PC-3 (cell line): ENCODE measurements at places on chromosomes 7 and 10.

- no peak overlapping the region for H3K27ac ChIP-seq
- H3K4me3 ChIP-seq: no peak overlapping the region
- no peaks in the 10 kb centered on the region for H3K27me3 ChIP-seq
- H3K4me1 ChIP-seq: peaks cover 10% of the 10 kb centered on the region; the same call in 1 of the 2 replicates
Measured at GRCh38 chr10:69045441-69046300, 42.2 kb upstream of the SRGN start.

GRCh38 chr10:5944389-5945189, 32.8 kb downstream of the IL15RA start:
- peak overlapping the region; percentile 100 for H3K27ac ChIP-seq
- peak; percentile 89 for DNase-seq
- no peaks in the 10 kb centered on the region for H3K36me3 ChIP-seq
- H3K4me3 ChIP-seq: peak overlapping the region; percentile 31; the same call in 1 of the 2 replicates

DNA sequence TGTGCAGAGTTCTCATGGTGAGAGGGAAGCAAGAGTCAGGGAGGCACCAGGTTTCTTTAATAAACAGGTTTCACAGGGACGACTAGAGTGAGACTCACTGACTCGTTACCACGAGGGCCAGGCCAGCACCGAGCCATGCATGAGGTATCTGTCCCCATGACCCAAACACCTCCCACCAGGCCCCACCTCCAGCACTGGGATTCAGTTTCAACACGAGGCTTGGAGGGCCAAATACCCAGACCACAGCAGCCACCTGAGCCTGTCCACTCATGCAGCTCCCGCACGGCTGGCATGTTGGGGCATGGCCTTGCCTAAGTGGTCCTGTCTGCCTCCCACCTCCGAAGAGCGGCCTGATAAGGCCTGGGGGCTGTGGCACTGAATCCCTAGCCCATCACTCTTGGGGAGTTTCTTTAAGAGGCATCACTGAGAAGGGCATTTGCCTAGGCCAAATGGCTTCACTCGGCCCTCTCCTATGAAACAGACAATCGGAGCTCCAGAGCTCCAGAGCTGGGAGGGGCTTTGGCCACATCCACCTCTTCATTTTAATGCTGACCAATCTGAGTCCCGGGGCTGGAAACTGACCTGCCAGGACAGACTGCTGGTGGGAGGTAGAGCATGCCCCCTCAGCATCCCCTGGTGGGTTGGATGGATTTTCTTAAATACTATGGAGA, 157.8 kb downstream of the DNAJB6 start:
- H3K4me1 ChIP-seq: peaks cover 11% of the 10 kb centered on the region
- H3K4me3 ChIP-seq: no peak overlapping the region
- H3K36me3 ChIP-seq: peaks cover 4% of the 10 kb centered on the region; the same call in 1 of the 2 replicates
- H3K27me3 ChIP-seq: no peaks in the 10 kb centered on the region
- no peak overlapping the region for H3K27ac ChIP-seq
- DNase-seq: no peak

GRCh38 chr7:2143981-2144595, 88.7 kb downstream of the MAD1L1 start:
- peaks cover 5% of the 10 kb centered on the region; the same call in 1 of the 2 replicates for H3K36me3 ChIP-seq
- no peak overlapping the region for H3K27ac ChIP-seq
- DNase-seq: no peak
- no peaks in the 10 kb centered on the region for H3K27me3 ChIP-seq
- H3K4me3 ChIP-seq: no peak overlapping the region
- H3K4me1 ChIP-seq: no peaks in the 10 kb centered on the region

GRCh38 chr10:113854761-113855588, 514 bp downstream of the NHLRC2 start:
- peak overlapping the region; percentile 55 for H3K27ac ChIP-seq
- peaks cover 43% of the 10 kb centered on the region for H3K4me1 ChIP-seq
- peaks cover 13% of the 10 kb centered on the region; the same call in 1 of the 2 replicates for H3K36me3 ChIP-seq
- H3K27me3 ChIP-seq: no peaks in the 10 kb centered on the region
- no peak for DNase-seq

- DNase-seq: no peak
- no peak overlapping the region for H3K4me3 ChIP-seq
- no peaks in the 10 kb centered on the region for H3K27me3 ChIP-seq
- H3K4me1 ChIP-seq: no peaks in the 10 kb centered on the region
Measured at GRCh38 chr7:15057272-15057671, 154.7 kb upstream of the DGKB start.

DNA sequence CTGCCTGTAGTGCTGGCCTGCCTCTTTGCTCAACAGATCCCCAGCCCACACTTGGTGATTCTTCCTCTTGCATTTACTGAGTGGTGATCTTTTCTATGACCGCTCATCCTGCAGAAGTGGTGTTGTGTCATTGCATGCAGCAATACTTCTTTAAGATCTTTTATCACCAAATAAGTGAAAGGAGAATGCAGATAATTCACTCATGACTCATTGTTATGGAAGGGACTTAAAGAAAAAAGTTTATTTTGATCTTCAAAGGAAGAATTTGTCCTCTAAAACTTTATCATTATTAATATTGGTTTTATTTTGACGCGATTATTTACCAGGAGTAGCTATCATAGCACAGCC, 489.1 kb upstream of the CELF2 start:
- H3K36me3 ChIP-seq: no peaks in the 10 kb centered on the region
- no peaks in the 10 kb centered on the region for H3K4me1 ChIP-seq
- no peaks in the 10 kb centered on the region for H3K27me3 ChIP-seq
- no peak overlapping the region for H3K27ac ChIP-seq

GRCh38 chr7:38798552-38799267, 110.3 kb downstream of the VPS41 start:
- no peak overlapping the region for H3K27ac ChIP-seq
- H3K27me3 ChIP-seq: no peaks in the 10 kb centered on the region
- DNase-seq: no peak
- no peak overlapping the region for H3K4me3 ChIP-seq
- H3K4me1 ChIP-seq: no peaks in the 10 kb centered on the region

DNA sequence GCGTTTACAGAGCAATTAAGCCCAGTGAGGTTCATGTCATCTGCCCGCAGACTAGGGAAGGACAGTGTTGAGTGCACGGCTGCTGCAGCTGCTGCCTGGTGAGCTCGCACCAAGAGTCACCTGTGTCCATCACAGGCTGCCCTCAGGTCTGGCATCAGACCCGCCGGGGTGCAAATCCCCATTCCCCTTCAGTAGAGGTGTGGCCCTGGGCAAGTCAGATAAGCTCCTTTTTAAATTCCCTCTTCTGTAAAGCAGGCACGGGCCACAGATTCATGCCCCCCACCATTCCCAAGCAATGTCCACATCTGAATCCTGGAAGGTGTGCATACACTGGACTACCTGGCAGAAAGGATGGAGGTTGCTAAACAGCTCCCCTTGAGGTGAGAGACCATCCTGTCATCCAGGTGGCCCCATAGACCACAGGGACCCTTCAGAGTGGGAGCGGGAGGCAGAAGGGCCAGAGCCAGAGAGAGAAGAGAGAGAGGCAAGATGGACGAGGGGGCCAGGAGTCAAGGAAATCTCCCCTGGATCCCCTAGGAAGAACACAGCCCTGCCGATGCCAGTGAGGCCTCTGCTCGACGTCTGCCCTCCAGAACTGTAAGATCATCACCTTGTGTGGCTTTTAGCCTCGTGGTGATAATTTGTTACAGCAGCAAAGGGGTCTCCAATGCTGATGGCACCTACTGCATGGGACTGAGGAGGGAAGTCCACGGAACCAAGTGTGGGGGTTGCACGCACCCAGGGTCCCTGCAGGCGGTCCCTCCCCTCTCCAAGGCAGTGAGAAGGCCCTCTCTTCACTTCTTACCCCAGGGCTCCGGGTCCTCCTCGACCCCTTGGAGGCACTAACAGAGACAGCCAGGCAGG, 168.8 kb downstream of the TCERG1L start:
- no peaks in the 10 kb centered on the region for H3K36me3 ChIP-seq
- H3K4me1 ChIP-seq: no peaks in the 10 kb centered on the region
- no peak for DNase-seq
- H3K27me3 ChIP-seq: no peaks in the 10 kb centered on the region

- DNase-seq: no peak
- no peaks in the 10 kb centered on the region for H3K4me1 ChIP-seq
- H3K36me3 ChIP-seq: no peaks in the 10 kb centered on the region
- H3K4me3 ChIP-seq: no peak overlapping the region
- no peak overlapping the region for H3K27ac ChIP-seq
- H3K27me3 ChIP-seq: no peaks in the 10 kb centered on the region
Measured at GRCh38 chr10:132383101-132383500, 13.9 kb upstream of the PWWP2B start.

GRCh38 chr10:98608411-98608810, 161.7 kb upstream of the HPS1 start:
- H3K4me3 ChIP-seq: no peak overlapping the region
- DNase-seq: no peak
- H3K36me3 ChIP-seq: no peaks in the 10 kb centered on the region
- peaks cover 36% of the 10 kb centered on the region for H3K27me3 ChIP-seq
- no peaks in the 10 kb centered on the region for H3K4me1 ChIP-seq

GRCh38 chr7:94183289-94183749, 179.2 kb upstream of the BET1 start:
- H3K4me3 ChIP-seq: peak overlapping the region; percentile 29; the same call in 1 of the 2 replicates
- no peaks in the 10 kb centered on the region for H3K27me3 ChIP-seq
- peak overlapping the region; percentile 97 for H3K27ac ChIP-seq
- peak; percentile 95 for DNase-seq

- H3K4me1 ChIP-seq: no peaks in the 10 kb centered on the region
- H3K4me3 ChIP-seq: no peak overlapping the region
- H3K27ac ChIP-seq: no peak overlapping the region
- H3K36me3 ChIP-seq: no peaks in the 10 kb centered on the region
Measured at GRCh38 chr7:11625669-11626068, 206.3 kb downstream of the THSD7A start.

DNA sequence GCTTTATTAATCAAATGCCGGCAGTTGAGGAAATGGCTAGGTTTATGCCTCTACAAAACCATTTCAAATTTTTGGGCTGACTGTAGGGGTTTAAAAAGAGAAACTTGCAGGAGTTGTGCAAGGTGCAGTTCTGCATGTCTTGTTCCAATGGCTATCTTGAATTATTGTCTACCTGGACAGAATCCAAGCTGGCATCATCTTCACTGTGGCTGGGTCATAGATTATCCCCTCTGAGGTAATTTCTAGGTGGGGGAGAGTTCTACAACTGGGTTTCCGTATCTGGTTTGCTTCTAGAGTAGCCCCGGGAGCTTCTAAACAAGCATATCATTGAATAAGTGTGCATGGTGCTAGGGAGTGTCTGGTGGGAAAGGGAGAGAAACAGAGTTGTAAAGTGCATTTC, 16.9 kb downstream of the BET1 start:
- H3K27ac ChIP-seq: no peak overlapping the region
- no peak for DNase-seq
- no peak overlapping the region for H3K4me3 ChIP-seq
- H3K27me3 ChIP-seq: no peaks in the 10 kb centered on the region

- no peaks in the 10 kb centered on the region for H3K4me1 ChIP-seq
- no peaks in the 10 kb centered on the region for H3K27me3 ChIP-seq
Measured at GRCh38 chr10:92517034-92517655, 56.7 kb downstream of the IDE start.

DNA sequence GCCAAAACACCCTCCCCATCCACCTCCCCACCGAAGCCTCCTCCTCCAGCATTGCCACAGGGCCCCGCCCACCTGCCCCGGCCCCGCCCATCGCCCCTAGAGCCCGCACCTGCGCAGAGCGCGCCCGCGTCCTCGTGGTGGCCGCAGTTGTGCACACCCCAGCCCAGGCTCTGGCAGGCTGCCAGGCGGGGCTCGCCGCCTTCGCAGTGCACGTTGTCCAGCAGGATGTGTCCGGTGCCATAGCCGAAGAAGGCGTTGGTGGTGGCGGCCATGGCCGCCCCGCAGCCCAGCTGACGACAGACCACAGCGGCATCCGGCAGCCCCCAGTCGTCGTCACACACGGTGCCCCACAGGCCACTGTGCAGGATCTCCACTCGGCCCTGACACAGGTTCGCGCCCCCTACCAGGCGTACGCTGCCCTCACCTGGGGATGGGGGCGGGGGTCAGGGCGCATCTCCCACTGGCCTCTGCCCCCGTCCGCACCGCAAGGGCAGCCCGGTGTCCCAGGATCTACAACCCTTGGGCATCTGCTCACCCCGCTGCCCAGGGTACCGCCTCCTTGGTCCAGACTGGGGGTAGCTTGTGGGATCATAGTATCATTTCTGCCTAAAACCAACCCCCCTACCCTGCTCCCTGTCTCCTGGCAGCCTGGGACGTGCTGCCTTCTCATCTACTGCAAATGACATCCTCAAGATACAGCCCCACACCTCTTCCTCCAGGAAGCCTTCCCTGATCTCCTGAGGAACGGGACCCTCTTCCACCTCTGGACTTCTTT, 11.9 kb downstream of the SSC4D start:
- peaks cover 26% of the 10 kb centered on the region for H3K4me1 ChIP-seq
- H3K4me3 ChIP-seq: peak overlapping the region; percentile 69
- H3K27ac ChIP-seq: no peak overlapping the region
- DNase-seq: peak; percentile 78
- H3K27me3 ChIP-seq: no peaks in the 10 kb centered on the region

DNA sequence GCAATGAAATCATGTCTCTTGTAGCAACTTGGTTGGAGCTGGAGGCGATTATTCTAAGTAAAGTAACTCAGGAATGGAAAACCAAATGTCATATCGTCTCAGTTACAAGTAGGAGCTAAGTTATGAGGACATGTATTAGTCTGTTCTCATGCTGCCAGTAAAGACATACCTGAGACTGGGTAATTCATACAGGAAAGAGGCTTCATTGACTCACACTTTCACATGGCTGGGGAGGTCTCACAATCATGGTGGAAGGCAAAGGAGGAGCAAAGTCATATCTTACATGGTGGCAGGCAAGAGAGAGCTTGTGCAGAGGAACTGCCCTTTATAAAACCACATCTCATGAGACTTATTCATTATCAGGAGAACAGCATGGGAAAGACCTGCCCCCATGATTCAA, 370.1 kb upstream of the PRKCQ start:
- H3K4me1 ChIP-seq: no peaks in the 10 kb centered on the region
- H3K27ac ChIP-seq: no peak overlapping the region
- H3K36me3 ChIP-seq: no peaks in the 10 kb centered on the region
- no peak overlapping the region for H3K4me3 ChIP-seq
- H3K27me3 ChIP-seq: no peaks in the 10 kb centered on the region
- no peak for DNase-seq

DNA sequence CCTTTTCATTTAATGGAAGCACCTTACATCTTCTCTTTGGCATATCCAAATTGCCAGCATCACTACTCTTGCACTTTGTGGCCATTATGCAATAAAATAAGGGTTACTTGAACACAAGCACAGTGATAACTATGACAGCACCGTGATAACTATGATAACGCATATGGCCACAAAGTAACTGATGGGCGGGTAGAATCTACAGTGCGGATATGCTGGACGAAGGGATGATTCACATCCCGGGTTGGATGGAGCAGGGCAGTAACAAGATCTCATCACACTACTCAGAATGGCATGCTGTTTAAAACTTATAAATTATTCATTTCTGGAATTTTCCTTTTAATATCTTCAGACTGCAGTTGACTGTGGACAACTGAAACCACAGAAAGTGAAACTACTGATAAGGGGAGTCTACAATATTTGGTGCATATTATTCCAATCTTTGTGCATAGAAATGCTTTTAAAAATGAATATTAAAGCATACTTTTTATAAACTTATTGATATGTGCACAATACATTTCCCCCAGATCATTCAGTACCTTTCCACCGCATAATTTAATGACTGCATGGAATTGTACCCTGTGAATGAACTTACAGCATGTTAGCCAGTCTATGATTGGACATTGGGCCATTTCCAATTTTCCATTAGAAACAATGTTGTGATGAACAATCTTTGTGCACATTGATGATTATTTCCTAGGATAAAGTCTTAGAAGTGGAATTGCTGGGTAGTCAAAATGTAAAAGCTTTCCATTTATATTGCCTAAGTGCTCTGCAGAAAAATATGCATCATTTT, 136.4 kb downstream of the WNT2 start:
- H3K27ac ChIP-seq: no peak overlapping the region
- no peaks in the 10 kb centered on the region for H3K4me1 ChIP-seq
- no peak overlapping the region for H3K4me3 ChIP-seq
- no peak for DNase-seq
- H3K27me3 ChIP-seq: no peaks in the 10 kb centered on the region
